ENCODE measurements at places on chromosomes 6 and 20. TPM values are rescaled to one million over a fixed set of nuclear protein-coding genes. Genes with fewer than 3 reads are reported as not detected.

Gene PREX1
- polyA plus RNA-seq, result 21.5 TPM

Gene ID4
- polyA plus RNA-seq, result 86.0 TPM

Gene DLL1
- polyA plus RNA-seq, result 13.4 TPM

Gene DBNDD2
- 29.0 TPM for polyA plus RNA-seq

Gene NKX2-4
- not detected for polyA plus RNA-seq

Gene KCNG1
- polyA plus RNA-seq, result 0.22 TPM
